ENCODE measurements at places on chromosomes 12 and 14. TPM values are rescaled to one million over a fixed set of nuclear protein-coding genes. Genes with fewer than 3 reads are reported as not detected.

Gene AQP6
- not detected for total RNA-seq

- no peak overlapping the region for H3K27ac ChIP-seq
- no peaks in the 10 kb centered on the region for H3K27me3 ChIP-seq
- no peaks in the 10 kb centered on the region for H3K36me3 ChIP-seq
- peaks cover 7% of the 10 kb centered on the region for H3K4me1 ChIP-seq
- no peak overlapping the region for H3K4me3 ChIP-seq
These were observed 14.6 kb upstream of the DENND5B start for GRCh38 chr12:31605531-31605930.

GRCh38 chr12:17286874-17287273, 680.9 kb upstream of the LMO3 start:
- H3K4me1 ChIP-seq, result no peaks in the 10 kb centered on the region
- H3K4me3 ChIP-seq, result no peak overlapping the region
- DNase-seq, result no peak
- no peaks in the 10 kb centered on the region for H3K36me3 ChIP-seq
- no peak overlapping the region for H3K27ac ChIP-seq

DNA sequence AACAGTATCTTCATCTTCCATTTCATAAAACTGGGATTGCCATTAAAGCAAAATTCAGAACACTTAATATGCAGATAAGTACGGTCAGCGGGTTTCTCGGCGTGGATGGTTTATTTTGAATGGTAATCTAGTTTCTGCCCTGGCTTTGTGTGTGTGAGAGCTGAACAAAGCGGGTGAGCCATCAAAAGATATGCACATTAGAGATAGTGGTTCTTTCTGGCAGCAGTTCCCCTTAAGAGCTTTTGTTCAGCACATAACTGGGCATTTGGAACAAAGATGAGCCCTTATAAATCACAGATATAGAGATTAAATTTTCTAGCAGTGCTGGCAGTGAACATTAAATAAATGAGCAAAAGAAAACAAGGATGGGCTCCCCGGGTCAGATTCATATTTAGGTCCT, 207.5 kb downstream of the CALM1 start:
- H3K27me3 ChIP-seq, result no peaks in the 10 kb centered on the region
- peaks cover 56% of the 10 kb centered on the region for H3K4me1 ChIP-seq
- H3K27ac ChIP-seq, result no peak overlapping the region
- H3K4me3 ChIP-seq, result no peak overlapping the region

- no peak overlapping the region for H3K4me3 ChIP-seq
- no peak for DNase-seq
- H3K27me3 ChIP-seq, result no peaks in the 10 kb centered on the region
- H3K4me1 ChIP-seq, result no peaks in the 10 kb centered on the region
- H3K27ac ChIP-seq, result no peak overlapping the region
These were observed 91.5 kb downstream of the CPNE8 start for GRCh38 chr12:38813923-38814322.

DNA sequence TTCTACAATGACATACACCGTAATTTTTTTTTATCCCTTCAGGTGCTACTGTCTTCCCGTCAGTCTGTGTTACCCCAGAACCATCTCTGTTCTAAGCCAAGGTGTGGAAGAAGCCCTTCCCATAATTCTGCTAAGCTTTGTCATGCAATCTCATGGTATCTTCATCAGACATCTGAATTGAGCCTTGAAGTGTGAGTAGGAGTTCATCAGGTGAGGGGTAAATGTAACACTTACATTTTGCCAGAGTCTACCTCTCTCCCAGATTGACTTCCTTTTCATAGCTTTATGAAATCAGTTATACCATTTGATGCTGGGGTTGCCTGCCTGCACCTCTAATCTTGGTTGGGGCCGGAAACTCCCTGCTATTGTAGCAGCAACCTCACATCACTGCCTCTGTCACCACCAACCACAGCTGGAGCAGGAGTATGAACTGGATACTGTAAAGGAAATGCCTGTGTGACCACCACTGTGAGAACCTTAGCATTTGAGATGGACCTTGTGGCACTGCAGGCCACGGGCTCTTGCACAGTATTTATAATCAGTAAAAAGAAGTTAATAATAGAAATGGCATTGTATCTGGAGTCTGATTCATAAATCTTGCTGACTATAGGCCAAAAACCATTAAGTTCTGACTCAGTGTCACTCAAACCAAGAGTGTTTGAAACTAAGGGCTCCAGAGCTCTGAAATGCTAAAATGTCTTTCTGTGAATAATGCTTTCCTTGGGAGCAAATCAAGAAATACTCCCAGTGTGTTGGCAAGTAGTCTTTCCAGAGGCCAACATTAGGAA, 58.7 kb upstream of the STK38L start:
- H3K4me1 ChIP-seq, result peaks cover 53% of the 10 kb centered on the region
- no peaks in the 10 kb centered on the region for H3K27me3 ChIP-seq
- H3K27ac ChIP-seq, result peak overlapping the region; percentile 70
- DNase-seq, result no peak
- H3K4me3 ChIP-seq, result no peak overlapping the region
- H3K36me3 ChIP-seq, result no peaks in the 10 kb centered on the region

DNA sequence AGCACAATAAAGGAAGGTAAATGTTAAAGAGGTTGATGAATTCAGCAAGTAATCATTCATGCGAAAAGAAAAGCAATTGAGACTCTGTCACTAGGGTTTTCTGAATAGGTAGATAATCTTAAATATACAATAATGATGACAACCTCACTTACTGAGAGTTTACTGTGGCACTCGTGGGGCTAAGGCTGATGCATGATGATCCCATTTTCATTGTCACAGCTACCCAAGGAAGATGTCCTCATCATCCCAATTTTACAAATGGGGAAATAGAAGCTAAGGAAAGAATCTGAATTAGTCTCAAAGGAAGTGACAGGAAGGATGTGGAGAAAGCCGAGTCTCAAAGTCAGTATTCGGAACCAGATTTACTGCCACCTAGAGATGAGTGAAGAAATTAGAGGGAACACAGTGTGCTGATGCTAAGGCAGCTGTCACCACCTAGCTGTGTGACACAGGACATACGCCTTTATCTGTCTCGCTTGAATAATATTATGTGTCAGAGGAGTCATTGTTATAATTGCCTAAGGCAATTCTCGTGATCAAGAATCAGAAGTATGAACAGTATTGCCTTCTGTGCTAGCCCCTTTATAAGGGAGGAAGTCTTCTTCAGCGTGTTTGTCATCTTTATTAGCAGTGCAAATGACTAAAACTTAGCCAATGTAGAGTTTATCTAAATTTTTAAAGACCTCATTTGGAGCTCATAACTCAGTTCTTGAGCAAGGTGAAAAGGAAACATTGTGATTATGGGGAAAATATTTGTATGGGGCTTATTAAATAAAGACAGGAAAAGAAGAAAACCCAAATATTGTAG, 63.2 kb downstream of the ERGIC2 start:
- DNase-seq, result no peak
- H3K4me3 ChIP-seq, result no peak overlapping the region
- H3K4me1 ChIP-seq, result peaks cover 8% of the 10 kb centered on the region
- H3K27me3 ChIP-seq, result no peaks in the 10 kb centered on the region

DNA sequence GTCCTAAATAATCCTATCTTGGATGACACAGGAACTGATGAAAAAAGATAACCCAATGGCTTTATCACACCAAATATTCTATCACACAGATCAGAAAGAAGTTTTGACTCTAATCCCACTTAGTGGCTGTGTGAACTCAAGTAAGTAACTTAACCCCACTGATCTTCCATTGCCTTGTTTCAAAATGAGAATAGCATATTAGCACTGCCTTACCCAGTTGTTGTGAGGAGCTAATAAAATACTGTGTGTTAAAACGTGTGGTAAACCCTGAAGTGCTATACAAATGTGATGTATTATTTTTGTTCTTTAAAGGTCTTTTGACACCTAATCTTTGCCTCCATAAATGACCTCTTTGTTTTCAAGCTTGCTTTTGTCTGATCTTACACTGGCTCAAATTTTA, 60.9 kb upstream of the ARID2 start:
- peaks cover 3% of the 10 kb centered on the region for H3K4me1 ChIP-seq
- H3K27ac ChIP-seq, result no peak overlapping the region
- H3K36me3 ChIP-seq, result no peaks in the 10 kb centered on the region
- peaks cover 35% of the 10 kb centered on the region for H3K27me3 ChIP-seq

DNA sequence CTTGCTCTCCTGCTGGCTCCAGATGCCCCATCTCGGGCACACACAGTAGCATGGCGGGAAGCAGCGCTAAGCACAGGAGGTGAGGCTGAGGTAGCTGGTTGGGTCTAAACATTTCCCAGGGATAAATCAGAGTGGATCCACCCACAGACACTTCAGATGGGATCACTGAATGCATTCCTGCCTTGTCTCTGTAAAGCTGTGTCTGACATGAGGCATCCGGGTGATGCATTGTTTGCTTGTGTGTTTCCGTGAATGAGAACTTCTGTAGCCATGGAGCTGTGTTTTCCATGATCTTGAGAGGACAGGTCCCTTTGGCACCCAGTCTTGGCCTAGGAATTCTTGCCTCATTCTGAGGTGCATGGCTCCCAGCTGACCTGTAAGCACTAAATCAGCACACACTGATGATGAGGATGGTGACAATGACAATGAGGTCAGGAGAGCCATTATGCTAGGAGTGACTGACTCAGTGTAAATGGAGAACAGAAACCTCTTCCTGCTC, 6.7 kb upstream of the KRT75 start:
- no peak overlapping the region for H3K4me3 ChIP-seq
- no peak for DNase-seq
- peaks cover 59% of the 10 kb centered on the region for H3K27me3 ChIP-seq

Gene LALBA
- total RNA-seq, result not detected

Gene ETFBKMT
- 3.7 TPM for total RNA-seq

Gene CIDEB
- total RNA-seq, result not detected

Gene CHFR
- 63.3 TPM for total RNA-seq

DNA sequence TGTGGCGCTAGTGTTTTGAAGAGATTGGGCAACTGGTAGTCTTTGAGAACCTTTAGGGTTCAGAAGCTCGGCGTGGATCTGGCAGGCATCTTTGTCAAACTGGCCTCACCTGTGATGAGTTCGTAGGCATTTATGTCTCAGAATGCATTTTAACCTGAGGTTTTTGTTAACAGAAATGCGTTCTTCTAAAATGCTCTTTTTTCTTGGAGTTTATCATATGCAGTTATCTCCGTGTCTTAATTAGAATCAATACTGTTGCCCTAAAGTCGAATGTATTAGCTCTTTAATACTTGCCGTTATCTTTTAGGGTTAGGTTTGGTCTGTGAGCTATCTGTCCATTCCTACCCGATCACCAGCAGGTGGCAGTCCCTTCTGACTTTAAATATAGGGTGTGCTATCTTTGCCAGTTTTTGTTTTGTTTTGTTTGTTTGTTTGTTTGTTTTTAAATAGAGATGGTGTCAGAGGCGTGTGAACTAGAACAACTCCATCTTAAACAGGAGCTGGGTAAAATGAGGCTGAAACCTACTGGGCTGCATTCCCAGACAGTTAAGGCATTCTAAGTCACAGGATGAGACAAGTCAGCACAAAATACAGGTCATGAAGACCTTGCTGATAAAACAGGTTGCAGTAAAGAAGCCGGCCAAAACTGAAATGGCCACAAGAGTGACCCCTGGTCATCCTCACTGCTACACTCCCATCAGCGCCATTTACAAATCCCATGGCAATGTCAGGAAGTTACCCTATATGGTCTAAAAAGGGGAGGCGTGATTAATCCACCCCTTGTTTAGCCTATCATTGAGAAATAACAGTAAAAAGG, 1.4 kb downstream of the ATF1 start:
- no peaks in the 10 kb centered on the region for H3K36me3 ChIP-seq
- H3K27me3 ChIP-seq, result no peaks in the 10 kb centered on the region
- H3K4me1 ChIP-seq, result peaks cover 34% of the 10 kb centered on the region
- DNase-seq, result no peak
- H3K4me3 ChIP-seq, result peak overlapping the region; percentile 86
- H3K27ac ChIP-seq, result peak overlapping the region; percentile 71

Gene INHBC
- total RNA-seq, result not detected

Gene ACADS
- total RNA-seq, result 4.9 TPM

DNA sequence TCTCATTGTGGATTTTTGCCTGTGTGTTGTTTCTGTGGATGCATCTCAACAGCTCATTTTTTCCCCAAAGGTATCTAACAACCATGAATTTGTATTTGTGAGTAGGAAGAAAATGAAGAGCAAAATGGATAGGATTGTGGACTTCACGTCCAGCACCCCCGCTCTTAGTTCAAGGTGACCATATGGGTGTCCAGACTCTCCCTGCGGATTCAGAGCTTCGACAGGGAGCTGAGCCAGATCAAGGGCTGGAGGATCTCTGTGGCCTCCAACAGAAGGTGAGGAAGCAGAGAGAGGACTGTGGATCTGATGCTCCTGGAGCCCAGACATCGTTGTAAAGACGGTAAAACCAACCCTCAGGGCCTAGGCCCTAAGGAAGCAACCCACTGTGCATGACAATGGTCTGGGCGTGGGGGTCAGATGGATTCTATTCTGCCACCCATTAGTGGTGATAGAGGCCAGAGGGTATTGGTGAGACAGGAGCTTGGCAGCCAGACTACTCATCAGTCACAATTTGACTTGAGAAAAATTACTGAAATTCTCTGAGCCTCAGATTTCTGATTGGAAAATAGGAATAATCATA, 659.7 kb upstream of the TMEM132C start:
- H3K27ac ChIP-seq, result no peak overlapping the region
- H3K4me1 ChIP-seq, result no peaks in the 10 kb centered on the region
- no peaks in the 10 kb centered on the region for H3K27me3 ChIP-seq
- no peaks in the 10 kb centered on the region for H3K36me3 ChIP-seq
- no peak overlapping the region for H3K4me3 ChIP-seq
- DNase-seq, result no peak

Measured in osteocyte (in vitro differentiated cells).